ENCODE measurements at places on chromosomes 11 and 22.
A peak's percentile ranks its signal among the peaks of the same experiment; 100 is the strongest.

DNA sequence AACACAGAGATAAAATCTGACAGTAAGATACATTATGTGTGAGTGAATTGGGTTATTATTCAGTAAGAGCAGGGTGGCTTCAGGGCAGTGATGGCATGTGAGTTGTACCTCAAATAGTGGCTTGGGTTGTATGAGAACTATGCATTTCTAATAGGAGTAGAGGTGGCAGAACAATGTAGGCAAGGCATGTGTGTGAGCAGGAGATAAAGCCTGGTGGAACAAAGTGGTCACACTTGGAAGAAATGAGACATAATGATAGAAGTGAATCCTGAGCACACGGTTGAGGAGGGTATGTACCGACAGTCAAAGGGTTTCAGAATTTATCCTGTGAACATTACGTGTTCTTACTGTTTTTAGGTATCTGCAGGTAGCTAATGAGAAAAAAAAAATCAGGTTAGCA lies 159.3 kb downstream of the CASP12 start:
- no peak for DNase-seq

DNA sequence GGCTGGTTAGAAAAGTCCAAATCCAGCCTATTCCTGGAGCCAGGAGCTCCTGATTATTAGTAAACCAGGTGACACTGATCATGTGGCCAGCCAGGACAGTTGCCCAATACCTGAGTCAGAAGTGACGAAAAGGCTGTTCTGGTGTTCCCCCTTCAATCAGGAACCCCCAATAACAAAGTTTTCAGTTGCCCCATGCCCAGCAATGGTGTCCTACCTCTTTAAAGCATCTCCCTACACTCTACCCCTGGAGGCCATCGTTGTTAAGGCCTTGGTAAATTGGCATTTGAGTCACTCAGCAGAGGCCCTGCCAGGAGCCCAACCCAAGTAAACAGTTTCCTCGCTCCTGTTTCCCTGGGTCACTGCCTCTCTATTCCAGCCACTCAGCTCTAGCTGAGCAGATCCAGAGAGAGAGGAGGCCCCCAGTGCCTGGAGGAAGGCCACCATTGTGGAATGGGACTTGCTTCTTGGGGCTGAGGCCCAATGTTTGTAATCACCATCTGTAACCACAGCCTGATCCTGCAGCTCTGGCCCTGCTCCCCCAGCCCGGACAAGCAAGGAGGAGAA lies 25.0 kb downstream of the ARHGAP1 start:
- DNase-seq, result peak; percentile 62

- no peak for DNase-seq
These were observed 203.8 kb upstream of the TMEM45B start for GRCh38 chr11:129611661-129612446.

GRCh38 chr11:44407211-44407996 lies 97.5 kb upstream of the ALX4 start:
- no peak for DNase-seq

- peak; percentile 44 for DNase-seq
These were observed 16.5 kb upstream of the FXYD2 start for GRCh38 chr11:117840881-117841550.

DNA sequence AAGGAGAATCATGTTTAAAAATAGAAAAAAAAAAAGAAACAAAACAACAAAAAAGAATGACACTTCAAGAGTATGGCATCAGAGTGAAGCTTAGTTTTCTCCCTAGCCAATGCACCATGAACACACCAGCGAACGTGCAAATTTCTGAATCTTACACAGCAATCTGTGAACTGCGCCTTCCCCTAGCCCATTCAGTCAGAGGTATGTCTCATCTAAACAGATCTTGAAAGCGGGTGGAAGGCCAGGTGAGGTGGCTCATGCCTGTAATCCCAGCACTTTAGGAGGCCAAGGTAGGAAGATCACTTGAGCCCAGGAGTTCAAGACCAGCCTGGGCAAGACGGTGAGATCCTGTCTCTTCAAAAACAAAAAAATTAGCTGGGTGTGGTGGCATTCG lies 113.1 kb downstream of the MICAL3 start:
- no peak for DNase-seq

DNA sequence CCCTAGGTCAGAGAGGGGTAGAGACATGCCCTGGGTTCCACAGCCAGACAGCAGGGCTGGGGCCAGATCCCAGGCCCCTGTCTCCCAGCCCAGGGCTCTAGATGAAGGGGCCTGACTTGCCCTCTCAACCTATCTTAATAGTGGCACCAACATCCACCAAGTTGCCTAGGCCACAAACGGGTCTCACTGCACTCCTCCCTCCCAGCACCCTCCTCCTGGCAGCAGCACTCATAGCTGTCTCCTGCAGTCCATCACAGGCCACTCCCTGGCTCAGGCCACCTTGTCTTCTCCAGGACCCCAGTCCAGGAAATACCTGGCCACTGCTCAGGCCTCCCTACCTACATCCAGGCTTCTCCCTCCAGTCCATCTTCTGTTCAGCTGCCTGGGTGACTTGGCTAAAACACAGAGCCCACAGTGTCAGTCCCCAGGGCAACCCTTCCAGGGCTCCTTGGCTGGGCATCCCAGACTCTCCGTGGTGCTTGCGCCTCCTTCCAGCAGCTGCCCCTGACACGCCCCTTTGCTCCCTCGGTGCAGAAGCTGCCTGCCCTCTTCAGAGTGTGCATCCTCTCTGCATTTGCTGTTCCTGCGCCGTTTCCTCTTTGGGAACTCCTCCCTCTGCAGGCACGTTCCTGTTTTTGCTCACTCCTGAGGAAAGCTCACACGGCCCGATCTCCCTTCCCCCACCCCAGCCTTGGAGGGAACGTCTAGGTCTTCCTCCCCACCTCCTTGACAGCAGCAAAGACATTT lies 40.5 kb downstream of the LRRC32 start:
- DNase-seq, result peak; percentile 74

DNA sequence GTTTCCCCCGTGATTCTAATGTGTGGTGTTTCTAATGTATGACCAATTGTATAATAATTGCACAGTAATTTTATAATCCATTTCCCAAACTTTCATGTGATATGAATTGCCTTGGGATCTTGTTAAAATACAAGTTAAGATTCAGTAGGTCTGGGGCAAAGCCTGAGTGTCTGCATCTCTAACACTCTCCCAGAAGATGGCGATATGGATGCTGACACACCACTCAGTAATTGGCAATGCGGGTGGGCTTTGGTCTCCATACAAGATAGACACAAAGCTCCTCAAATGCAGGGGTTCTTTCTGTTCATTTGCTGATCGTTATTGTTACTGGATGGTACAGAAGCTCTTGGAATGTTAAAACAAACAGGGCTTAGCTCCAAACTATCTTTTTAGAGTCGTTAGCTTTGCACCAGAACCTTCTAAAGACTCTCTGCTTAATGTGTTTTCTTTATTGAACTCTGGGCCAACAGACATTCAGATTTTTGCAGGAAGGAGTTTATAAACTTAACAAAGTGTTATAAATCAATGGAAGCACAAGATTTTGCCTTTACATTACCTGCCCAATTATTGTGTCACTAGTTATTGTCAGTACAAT lies 45.4 kb upstream of the ANO3 start:
- DNase-seq, result no peak

DNA sequence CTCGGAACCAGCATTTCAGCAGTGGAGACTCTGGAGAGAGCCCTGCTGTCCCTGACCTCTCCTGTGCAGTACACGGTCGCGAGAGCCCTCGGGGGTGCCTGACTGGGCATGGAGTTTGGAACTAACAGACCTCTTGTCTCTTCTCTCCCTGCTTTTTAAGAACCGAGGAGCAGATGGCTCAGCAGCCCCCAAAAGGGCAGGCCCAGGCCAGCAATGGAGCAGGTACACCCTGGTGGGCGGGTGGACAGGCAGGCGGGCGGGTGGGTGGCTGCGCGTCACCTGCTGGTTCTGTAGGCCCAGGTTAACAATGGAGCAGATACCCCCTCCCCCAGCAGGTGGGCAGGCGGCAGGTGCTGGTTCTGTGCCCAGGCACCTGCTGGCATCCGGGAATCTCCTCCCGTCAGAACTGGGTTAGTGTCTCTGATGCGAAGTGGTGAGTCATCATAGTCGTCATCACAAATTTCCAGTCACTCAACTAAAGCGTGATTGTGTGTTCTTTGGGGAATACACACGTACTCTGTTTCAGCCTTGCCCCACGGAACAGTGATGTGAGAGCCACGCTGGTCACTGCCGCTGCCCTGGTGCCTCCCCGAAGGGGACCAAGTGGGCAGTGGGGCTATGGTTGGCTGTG lies 41.1 kb downstream of the GRAMD4 start:
- DNase-seq, result no peak

- DNase-seq, result no peak
These were observed at the start of gene KRTAP5-6 for GRCh38 chr11:1696608-1697570. TSS of gene KRTAP5-6 (plus strand) at chr11:1697195. CDS start at chr11:1697246, 51 bp downstream.

GRCh38 chr22:39546889-39547586 lies 14.5 kb upstream of the RPS19BP1 start:
- DNase-seq, result no peak

DNA sequence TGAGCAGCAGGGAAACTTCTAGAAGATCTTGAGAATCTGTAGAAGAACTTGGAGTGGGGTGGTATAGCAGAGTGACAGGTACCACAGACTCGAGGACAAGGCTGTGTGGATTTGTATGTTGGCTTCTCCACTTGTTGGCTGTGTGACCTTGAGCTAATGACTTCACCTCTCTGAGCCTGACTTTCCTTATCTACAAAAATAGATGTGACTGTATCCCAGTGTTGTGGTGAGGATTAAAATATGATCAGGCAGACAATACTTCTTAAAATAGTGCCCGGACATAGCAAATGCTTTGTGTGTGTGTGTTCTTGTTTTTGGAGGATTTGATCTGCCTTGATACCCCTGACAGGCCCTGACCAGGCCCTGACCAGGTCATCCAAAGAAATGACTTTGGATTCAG lies 40.8 kb downstream of the MYO18B start:
- no peak for DNase-seq

DNA sequence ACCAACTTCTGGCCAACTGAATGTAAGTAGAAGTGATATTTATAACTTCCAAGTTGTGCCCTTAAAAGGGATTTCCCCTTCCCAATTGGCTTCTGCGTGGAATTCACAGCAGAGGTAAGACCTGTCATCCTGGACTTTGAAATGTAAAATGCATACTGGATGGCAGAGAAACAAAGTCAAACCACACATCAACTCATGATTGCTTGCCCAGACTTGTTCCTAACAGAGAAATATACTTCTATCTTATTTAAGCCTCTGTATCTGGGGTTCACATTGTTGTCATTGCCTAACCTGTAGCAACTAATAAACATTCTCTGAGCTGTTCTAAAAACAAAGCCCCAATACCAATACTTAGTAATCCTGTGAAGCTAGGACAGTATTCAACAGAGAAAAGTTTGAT lies 6.2 kb downstream of the ME3 start:
- no peak for DNase-seq

GRCh38 chr11:61675826-61676225 lies 4.4 kb upstream of the DAGLA start:
- DNase-seq, result no peak

DNA sequence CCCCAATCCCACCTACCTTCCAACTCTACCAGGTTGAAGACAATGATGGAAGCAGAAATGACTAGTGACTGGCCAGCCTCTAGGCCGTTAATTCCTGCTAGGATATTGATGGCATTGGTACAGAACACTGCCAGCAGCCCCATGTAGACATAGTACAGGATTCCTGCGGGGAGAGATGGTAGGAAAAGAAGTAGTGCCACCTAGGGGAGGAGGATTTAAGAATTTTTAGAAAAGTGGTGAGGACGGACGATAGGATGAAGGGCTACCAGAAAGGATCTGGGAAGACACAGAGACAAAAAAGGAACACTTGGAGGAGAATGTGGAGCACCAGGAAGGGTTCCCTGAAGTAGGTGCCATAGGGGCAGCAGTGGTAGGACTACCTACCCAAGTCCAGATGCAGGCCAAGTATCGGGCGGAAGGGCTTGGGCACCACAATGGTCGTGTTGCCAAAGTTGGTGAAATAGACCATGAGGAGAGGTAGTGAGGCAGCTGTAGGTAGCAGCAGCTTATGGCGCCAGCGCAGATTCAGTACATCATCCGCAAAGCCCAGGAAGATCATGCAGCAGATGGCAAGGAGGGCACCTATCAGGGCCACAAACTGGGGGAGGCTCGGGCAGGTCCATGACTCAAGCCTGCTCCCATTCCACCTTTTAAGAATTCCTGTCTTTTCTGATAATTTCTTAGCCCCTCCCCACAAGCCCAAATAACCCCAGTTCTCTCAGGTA lies 1.2 kb downstream of the DPAGT1 start:
- no peak for DNase-seq

DNA sequence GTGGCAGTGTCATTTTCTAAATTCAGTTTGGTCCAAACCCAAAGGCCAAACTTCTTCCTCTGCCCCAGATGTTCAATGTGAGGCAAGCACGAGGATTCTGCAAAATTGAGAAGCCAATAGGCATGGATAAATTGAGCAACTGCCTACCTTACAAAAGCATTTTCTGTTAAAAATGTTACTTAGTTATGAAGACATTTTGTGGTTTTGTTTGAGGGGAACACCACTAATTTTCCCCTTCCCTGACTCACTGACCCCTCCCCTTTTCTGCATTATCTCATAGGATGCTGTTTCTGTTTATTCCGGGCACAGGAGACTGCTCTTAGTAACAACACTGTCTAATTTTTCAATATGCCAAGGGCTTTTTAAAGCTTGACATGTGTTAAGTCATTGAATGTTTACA lies 462.8 kb downstream of the INSC start:
- no peak for DNase-seq

DNA sequence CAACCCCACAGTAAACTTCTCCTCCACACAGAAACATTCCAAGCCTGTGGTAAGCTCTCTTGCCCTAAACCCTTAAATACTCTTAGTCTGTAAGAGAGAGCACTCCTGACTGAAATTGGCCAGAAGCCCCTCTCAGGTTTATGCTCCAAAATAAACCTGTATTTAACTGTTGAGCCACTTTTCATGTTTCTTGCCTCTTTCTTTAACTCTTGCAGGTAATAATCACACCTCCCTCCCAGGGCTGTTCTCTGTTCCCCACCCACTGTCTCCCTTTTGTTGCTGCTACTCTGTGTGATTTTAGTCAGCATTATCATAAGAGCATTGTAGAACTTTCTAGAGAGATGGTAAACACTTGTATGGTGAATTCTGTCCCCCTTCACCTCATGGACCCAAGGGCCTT lies 2.1 kb upstream of the IFT27 start:
- no peak for DNase-seq

Measured in upper lobe of right lung (tissue), 1 donor.